Brain (organoid and tissue), 16 donors: ENCODE measurements at places on chromosomes 7 and 10. TPM values are rescaled to one million over a fixed set of nuclear protein-coding genes. Genes with fewer than 3 reads are reported as not detected.

LEP gene
- not detected for polyA plus RNA-seq

MYOZ1 gene
- polyA plus RNA-seq, result 3.6 TPM

AGFG2 gene
- polyA plus RNA-seq, result 44.8 TPM

GIMAP5 gene
- 8.7 TPM for polyA plus RNA-seq

TPST1 gene
- polyA plus RNA-seq, result 14.6 TPM

CYP2C19 gene
- not detected for polyA plus RNA-seq

DKK1 gene
- 0.92 TPM for polyA plus RNA-seq

GNG11 gene
- polyA plus RNA-seq, result 6.1 TPM

TMEM178B gene
- polyA plus RNA-seq, result 24.3 TPM

AS3MT gene
- 16.8 TPM for polyA plus RNA-seq

TACR2 gene
- polyA plus RNA-seq, result 1.0 TPM

VWDE gene
- 0.93 TPM for polyA plus RNA-seq

MET gene
- 27.7 TPM for polyA plus RNA-seq

MBLAC1 gene
- polyA plus RNA-seq, result 4.7 TPM

DYNC1I1 gene
- 21.6 TPM for polyA plus RNA-seq

PHYHIPL gene
- polyA plus RNA-seq, result 67.6 TPM
